HCEC 1CT (cell line): ENCODE measurements at places on chromosomes 11 and 22.

DNA sequence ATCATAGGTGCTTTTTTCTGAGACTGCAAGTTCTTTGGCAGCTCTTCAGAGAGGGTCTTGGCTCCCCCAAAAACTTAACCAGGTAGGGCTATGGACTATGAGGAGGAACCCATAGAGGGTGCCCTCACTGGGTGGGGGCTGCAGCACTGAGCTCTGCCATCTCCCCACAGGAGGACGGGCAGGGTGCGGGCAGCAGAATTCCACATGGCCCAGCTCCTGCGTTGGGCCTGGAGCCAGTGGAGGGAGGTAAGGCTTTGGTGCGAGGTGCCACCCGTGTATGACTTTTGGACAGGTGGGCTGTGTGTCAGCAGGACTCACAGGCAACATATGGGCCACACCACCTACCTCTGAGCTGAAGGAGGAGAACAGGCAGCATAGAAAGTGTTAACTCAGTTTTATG is 58.4 kb downstream of the PISD start:
- no peak for DNase-seq

DNA sequence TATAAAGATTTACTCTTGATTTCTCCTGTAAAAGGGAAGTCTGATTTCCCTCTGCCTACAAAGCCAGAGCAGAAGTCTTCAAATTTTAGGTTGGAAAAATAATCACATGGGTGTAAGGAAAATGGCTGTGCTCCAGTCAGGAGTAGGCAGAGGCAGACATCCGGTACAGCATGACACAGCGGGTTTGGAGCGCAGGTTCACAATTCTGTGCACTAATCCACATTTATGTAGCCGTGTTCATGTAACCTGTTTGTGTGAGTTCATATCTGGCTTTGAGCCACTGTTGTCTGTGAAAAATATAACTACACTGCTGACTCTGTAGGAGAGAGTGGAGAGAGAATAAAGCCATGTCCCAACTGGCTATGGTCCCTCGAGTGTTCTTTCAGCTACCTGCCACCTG is 248.0 kb downstream of the CASP12 start:
- DNase-seq: no peak

DNA sequence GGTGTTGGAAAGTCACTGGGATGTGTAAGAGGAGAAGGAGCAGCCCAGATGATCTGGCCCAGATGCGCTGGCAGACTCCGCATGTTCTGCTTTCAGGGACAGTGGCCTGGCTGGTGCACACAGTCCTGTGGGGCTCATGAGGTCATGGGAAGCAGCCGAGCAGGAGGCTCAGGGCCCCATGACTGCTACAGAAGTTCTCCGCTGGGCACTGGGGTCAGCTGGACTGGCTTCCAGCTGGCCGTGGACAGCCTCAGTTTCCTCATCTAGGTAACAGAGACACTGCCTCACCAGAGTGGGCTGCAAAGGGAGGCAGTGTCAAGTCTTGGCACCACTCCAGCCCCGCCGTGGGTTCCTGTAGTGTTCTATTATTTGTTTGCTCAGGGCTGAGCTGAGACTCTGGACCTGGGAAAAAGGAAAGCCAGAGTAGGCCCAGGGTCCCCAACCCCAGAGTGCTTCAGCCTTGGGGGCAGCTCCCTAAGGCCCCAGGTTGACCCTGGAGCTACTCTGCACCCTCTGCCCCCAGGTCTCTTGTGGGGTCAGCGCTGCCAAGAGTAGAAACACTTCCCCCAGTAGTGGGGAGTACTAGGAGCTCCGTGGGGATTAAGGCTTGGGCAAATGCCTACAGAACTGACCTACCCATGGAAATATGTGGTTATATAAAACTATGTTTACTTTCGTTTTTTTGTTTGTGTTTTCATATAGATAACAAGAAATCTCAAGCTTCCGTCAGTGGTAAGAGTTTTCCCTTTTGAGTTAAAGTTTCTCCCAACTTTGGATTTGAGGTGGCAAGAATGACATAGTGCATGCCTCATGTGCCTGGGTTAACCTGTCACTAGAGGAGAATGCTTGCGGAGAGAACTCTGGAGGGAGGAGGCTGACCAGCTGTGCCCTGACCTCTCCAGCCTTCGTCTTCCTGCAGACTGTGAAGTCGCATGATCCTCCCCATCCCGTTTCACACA is 45.3 kb downstream of the MED15 start:
- DNase-seq: peak; percentile 72

- no peak for DNase-seq
Observed at GRCh38 chr11:34194576-34195335, 89.3 kb downstream of the NAT10 start.

GRCh38 chr11:133997554-133997953 is 40.8 kb upstream of the IGSF9B start:
- no peak for DNase-seq

- no peak for DNase-seq
Observed at GRCh38 chr22:29636751-29637150, 33.3 kb downstream of the NF2 start.

GRCh38 chr11:10441091-10441490 is 14.0 kb upstream of the AMPD3 start:
- DNase-seq: no peak

DNA sequence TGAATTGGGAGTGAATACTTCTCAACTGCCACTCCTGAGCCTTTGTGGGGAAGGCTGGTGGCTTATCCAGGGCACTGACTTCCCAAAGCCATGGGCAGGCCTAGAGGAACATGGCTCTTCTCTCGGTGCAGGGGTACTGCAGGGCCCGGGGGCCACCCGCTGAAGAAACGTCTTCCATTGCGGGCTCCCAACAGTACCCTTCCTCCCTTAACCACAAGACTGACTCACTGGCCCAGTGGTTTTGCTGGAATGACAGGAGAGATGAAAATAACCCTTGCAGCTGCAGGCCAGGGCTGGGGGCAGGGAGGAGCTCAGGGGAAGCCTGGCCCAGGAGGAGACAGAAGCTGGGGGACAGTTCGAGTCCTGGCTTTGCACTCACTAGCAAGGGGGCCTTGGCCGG is 13.5 kb downstream of the TXN2 start:
- DNase-seq: peak; percentile 97

GRCh38 chr22:23591201-23591791 is 11.2 kb upstream of the IGLL1 start:
- DNase-seq: peak; percentile 26

- no peak for DNase-seq
Observed at GRCh38 chr11:120771551-120772060, 252.3 kb upstream of the TBCEL start.

GRCh38 chr11:91136631-91137030 is 913.8 kb upstream of the CHORDC1 start:
- DNase-seq: peak; percentile 3

GRCh38 chr11:3119141-3119821 is 45.8 kb downstream of the OSBPL5 start:
- no peak for DNase-seq

DNA sequence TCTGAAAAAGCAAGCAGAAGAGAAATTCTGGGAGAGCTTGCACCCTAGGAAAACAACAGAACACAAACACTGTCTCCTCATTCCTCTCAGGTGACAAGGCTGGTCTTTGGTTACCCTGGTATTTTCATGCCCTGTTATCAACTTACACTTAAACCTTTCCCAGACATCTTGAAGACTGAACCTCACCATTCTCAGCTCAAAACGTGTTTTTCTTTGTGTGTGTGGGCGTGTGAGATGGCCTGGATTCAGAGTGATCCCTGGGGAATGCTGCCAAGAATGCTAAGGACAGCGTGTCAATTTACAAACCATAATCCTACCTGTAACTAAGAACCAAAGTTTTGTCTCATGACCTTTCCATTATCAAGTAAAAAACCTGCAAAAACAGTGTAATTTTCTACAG is 33.3 kb downstream of the ELF5 start:
- no peak for DNase-seq

DNA sequence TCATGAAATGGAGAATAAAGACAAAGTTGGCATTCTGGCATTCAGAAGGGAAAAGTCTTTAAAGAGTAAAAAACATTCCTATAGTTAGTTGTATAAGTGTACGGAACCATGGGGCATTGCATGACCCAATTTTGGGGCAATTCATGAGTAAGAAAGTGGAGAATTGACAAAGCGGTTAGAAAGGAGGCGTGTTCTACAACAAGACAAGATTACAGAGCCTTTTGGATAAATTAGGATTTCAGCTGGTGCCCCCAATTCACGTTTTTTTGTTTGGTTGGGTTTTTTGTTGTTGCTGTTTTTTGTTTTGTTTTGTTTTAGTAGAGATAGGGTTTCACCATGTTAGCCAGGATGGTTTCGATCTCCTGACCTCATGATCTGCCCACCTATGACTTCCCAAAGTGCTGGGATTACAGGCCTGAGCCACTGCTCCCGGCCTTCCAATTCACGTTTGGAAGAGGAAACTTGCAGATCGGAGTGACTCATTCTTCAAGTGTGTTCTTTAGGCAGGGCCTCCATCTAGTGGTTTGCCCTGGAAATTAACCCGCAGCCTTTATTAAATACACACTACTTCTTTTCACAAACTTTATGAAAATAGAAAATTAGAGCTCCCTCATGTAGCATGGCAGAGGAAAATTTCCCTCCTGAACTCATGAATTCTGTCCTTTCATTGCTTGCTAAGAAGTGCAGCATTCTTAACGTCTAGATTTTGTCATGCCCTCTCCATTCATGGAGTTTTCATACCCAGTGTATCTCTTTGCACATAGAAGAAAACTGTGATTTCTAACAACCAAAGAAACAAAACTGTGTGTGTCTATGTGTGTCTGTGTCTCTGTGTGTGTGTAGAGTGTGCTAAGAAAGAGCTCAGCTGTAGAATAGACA is 118.1 kb downstream of the BBOX1 start:
- peak; percentile 84 for DNase-seq

DNA sequence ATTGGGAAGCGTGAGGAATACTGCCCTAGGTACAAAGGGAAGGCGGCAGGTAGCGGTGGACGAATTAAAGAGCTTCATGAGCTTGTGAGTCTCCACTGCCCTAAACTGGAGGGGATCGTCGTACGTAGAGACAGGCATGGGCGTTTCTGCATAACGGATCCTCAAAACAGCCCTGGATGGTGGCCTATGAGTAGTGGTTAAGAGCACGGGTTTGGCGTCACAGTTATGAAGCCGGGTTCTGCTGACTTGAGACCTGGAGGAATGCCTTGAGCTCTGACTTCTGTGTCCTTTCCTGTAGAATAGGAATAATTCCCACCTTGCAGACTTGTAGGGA is 335 bp downstream of the TMEM138 start:
- peak; percentile 27 for DNase-seq
